Coronary artery (tissue), 2 donors: ENCODE measurements at places on chromosomes 11 and 22.

DNA sequence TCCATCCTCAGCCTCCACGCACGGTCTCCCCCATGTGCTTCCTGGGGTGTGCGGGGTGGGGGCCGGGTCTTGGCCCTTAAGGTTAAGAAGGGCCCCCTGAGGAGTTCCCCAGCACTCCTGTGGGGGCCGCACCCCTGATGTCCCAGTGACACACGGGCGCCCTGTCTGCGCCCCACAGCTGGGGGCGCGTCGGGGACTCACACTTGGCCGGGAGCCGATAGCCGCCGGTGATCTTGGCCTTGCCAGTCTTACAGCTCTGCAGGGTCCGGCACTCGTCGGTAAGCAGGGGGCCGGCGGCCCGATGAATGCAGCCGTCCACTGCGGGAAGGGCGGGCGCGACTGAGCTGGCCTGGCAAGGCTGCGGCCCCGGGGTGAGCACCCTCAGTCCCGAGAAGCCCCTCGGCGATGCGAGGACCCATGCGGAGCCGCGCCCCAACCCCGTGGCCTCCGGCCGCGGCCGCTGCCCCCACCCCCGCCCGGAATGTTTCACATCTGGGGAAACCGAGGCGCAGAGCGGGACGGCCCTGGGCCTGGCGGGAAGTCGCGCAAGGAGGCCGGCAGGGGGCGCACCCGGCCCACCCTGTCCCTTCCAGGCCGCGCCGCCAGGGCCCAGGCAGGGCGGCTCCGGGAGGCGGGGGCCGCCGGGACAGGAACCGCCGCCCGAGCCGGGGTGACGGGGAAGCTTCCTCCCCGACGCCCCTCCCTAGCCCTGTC, 13.9 kb downstream of the OTUB1 start:
- DNase-seq = no peak

GRCh38 chr22:39132871-39133524, 19.5 kb downstream of the CBX7 start:
- DNase-seq = no peak

DNA sequence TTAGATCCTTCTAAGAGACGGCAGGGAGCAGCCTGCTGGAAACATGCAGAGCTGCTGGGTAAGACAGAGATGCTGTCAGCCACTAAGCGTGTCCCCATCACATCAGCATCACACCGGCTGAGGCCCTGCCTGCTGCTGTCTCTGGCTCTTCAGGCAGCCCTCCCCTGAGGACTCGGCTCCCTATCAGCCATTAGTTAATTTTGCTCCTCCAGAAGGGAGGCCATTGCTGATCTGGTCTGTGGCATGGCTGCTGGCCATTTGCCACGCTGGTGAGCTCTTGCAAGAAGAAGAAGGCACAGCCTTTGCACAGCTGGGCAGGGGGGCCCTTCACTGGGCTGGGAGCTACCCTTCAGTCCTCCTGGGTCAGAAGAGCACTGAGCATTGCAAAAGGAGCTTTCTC, 131.2 kb upstream of the PARVA start:
- no peak for DNase-seq

DNA sequence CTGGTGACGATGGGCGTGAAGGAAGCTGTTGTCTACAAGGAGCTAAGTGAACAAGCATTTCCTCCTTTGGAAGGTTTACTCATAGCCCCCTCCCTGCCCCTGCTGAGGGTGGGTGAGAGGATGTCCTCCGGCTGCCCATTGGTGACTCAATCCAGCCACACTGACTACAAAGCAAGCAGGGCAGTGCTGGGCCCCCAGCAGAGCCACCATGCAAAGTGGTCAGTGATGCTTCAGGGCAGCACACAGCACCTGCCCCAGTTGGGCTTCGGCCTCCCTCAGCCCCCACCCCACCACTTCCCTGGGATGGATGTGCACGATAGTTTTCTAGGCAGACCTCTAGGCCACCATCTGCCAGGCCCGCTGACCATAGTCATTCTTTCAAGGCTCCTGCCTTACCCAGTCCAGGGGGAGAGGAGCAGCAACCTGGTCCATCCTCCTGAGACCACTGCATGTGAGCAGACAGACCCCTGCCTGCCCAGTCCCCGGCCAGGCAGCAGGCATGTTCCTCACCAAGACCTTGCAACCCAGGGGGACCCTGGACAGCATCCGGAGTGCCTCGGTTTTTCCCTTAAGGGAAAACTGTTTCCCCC, 125.1 kb downstream of the BCR start:
- peak; percentile 83 for DNase-seq

DNA sequence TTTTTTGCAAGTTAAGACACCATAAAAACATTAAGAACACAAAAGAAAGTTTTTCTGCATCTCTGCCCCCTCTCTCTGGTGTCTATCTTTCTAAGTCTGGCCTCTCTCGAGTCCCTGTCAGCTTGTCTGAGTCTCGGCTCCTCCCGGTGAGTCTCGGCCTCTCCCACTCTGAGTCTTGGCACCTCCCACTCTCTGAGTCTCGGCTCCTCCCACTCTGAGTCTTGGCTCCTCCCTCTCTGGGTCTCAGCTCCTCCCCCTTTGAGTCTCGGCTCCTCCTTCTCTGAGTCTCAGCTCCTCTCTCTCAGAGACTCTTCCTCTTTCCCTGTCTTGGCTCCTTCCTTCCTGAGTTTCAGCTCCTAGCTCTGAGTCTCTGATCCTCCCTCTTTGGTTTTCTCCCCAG, 72.5 kb upstream of the AMPD3 start:
- DNase-seq = no peak

DNA sequence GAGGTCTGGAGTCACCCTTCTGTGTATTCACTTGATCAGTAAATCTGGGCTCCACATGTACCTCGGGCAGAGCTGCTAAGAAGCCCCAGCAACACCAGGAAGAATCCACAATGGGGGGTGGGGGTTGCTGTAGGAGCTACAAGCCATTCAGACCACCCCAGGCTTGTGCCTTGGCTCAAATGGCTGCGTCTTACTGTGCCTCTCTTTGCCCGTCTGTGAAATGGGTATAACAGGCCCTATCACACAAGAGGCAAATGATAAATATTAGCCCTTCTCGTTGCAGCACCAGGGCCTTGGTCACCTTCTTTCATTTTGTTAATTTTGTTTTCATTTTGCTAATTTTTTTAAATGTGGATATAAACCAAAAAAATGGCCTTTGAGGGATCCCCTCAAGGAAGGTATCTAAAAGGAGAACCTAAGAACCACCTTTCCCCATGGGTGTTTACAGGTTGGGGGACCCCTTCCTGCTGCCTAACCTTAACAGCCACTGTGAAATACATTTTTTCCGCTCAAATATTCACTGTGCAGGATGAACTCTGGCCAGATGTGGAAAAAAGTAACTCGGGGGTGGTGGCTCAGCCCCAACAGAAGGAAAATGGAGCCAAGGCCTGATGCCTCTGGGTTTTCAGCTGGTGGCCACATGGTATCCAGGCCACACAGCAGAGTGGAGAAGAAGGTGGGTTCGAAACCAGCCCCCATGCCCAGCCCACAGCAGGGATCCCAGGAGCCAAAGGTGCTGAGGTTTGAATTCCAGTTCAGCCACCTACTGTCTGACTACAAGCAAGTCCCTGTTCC, 284.0 kb downstream of the MN1 start:
- DNase-seq = no peak

- no peak for DNase-seq
Observed at GRCh38 chr11:111819161-111819828, 52.1 kb downstream of the ALG9 start.
